Right atrium auricular region (tissue), 2 donors: ENCODE measurements at places on chromosomes 5 and 9.
A peak's percentile ranks its signal among the peaks of the same experiment; 100 is the strongest.

GRCh38 chr9:96383165-96383942, at the start of gene SLC35D2:
SLC35D2 (minus strand) TSS chr9:96383711; CDS start chr9:96383634, 77 bp downstream.
- H3K36me3 ChIP-seq, result no peaks in the 10 kb centered on the region
- peak within 1 kb of the TSS; percentile 82 for H3K4me3 ChIP-seq
- DNase-seq, result no peak
- peaks cover 25% of the 10 kb centered on the region for H3K4me1 ChIP-seq
- no peaks in the 10 kb centered on the region for H3K27me3 ChIP-seq

- H3K36me3 ChIP-seq, result no peaks in the 10 kb centered on the region
- no peaks in the 10 kb centered on the region for H3K27me3 ChIP-seq
- H3K4me3 ChIP-seq, result no peak overlapping the region
- no peak overlapping the region for H3K27ac ChIP-seq
Observed at GRCh38 chr9:99349870-99350269, 127.8 kb downstream of the SEC61B start.

DNA sequence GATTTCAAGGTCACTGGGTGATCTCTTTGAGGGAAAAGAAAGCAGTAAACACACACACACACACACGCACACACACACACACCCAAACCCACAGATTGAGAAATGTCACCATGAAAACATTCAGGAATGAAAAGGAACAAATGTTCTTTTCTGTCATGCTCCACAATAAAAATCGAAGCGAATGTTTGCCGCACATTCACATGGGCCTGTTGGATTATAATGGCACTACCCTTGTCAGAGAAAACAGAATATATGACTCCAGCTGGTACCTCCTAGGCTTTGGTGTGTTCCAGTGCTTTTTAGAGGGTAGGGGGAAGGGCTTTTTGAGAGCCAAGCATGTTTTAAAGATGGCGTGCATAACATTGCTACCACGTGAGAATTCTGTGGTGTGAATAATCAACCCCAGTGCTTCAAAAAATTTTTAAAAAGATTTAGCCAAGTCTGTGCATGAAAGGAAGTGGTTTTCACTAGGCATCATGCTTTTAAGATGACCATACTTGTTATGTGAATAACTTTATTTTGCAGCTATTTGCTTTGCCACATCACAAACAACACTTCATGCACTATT, 120.8 kb upstream of the ZNF608 start:
- peak overlapping the region; percentile 69 for H3K27ac ChIP-seq
- no peak for DNase-seq
- no peak overlapping the region for H3K4me3 ChIP-seq
- no peaks in the 10 kb centered on the region for H3K27me3 ChIP-seq
- no peaks in the 10 kb centered on the region for H3K4me1 ChIP-seq

- H3K27me3 ChIP-seq, result no peaks in the 10 kb centered on the region
- no peak overlapping the region for H3K4me3 ChIP-seq
- no peak overlapping the region for H3K27ac ChIP-seq
- no peaks in the 10 kb centered on the region for H3K4me1 ChIP-seq
- DNase-seq, result no peak
Observed at GRCh38 chr5:124021776-124022175, 509.8 kb downstream of the CSNK1G3 start.

DNA sequence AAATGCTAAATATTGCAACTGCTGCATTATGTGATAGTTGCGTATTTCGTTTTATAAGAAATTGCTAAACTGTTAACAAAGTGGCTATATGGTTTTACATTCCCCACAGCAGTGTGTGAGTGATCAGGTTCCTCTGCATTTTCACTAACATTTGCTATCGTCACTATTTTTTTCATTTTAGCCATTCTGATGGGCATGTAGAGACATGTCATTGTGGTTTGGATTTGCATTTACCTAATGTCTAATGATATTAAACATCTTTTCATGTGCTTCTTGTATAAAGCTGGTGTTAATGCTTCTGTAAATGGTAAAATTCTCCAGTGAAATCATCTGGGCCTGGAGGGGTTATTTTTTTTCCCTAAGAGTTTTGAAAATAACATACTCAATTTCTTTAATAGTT, 61.6 kb downstream of the ERCC6L2 start:
- no peak overlapping the region for H3K4me3 ChIP-seq
- H3K36me3 ChIP-seq, result peaks cover 45% of the 10 kb centered on the region
- no peaks in the 10 kb centered on the region for H3K4me1 ChIP-seq
- no peak overlapping the region for H3K27ac ChIP-seq
- no peaks in the 10 kb centered on the region for H3K27me3 ChIP-seq

- no peaks in the 10 kb centered on the region for H3K36me3 ChIP-seq
- peaks cover 26% of the 10 kb centered on the region for H3K4me1 ChIP-seq
- H3K27ac ChIP-seq, result peak overlapping the region; percentile 57
- H3K27me3 ChIP-seq, result no peaks in the 10 kb centered on the region
Observed at GRCh38 chr9:35341585-35341984, 148.3 kb upstream of the RUSC2 start.

DNA sequence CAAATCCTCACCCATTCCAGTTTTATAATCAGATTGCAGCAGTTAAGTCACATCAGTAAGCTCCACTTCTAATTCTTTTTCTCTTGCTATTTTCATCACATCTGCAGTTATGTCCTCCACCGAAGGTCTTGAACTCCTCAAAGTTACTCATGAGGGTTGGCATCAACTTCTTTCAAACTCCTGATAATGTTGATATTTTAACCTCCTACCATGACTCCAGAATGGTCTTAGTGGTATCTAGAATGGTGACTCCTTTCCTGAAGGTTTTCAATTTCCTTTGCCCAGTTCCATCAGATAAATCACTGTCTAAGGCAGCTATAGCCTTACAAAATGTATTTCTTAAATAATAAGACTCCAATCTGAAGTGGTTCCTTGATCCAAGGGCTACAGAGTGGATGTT, 53.8 kb upstream of the EDIL3 start:
- H3K4me3 ChIP-seq, result no peak overlapping the region
- no peak overlapping the region for H3K27ac ChIP-seq
- H3K4me1 ChIP-seq, result no peaks in the 10 kb centered on the region
- no peaks in the 10 kb centered on the region for H3K36me3 ChIP-seq
- DNase-seq, result no peak

DNA sequence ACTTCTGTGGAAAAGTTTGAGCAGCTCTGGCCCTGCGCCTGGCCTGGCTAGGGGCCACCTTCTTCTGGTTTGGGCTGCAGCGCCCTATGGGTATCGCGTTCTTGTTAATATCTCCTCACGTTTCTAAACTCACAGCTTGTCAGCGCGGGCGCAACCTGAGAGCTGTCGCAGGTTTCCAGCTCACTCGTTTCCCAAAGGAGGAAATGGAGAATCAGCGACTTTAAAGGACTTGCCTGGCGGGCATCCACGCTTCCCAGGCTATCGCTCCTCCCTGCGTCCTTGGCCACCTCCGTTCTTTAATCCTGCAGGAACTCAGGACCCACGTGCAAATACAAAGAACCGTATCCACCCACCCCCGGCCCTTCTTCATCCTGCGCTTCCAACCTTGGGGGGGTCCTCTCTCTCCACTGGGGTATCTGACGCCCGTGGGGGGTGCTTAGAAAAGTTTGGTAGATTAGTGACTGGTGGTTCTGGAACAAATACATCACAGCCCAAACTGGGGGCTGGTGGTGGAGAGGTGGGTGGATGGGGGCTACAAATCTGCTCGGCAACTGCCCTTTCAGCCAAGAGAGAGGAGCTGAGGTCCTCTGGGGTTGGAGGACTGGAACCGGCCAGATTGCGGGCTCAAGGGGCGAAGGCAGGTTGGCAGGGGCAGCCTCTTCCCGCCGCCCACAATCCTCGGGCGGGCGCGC, 578 bp upstream of the PSAT1 start:
- DNase-seq, result peak; percentile 61
- H3K36me3 ChIP-seq, result no peaks in the 10 kb centered on the region
- peaks cover 4% of the 10 kb centered on the region for H3K27me3 ChIP-seq
- H3K4me1 ChIP-seq, result peaks cover 26% of the 10 kb centered on the region
- peak overlapping the region; percentile 22 for H3K27ac ChIP-seq

DNA sequence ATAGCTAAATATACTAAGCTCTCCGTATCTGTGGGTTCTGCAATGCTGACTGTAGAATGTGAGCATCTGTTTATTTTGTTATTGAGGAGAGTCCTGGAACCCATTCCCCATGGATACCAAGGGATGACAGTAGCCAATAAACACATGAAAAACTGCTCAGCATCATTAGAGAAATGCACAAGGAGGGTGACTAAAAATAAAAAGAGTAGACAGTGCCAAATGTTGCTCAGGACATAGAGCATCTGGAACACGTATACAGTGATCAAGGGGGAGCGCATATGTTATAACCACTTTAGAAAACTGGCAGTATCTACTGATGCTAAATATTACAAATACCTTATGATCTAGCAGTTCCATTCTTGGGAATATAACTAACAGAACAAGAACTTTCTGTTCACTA, 31.0 kb downstream of the MARCHF6 start:
- peaks cover 30% of the 10 kb centered on the region for H3K36me3 ChIP-seq
- H3K27ac ChIP-seq, result no peak overlapping the region
- H3K27me3 ChIP-seq, result no peaks in the 10 kb centered on the region

DNA sequence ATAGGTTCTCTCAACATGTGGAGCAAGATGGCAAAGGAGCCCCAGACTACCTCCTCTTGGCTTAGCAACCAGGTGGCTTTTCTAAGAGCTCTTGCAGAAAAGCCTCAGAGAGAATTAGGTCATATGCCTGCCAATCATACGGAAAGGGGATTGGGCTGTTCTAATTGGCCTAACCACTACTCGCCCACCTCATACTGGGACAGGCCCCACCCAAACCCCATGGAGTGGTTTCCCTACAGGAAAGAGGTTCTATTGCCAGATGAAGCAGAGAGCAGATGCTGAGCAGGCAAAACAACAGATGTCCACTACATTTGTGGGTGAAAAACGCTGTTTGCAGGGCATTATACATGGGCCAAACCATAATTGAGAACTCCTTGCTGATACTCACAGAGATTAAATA, 29.0 kb downstream of the ABLIM3 start:
- H3K27ac ChIP-seq, result peak overlapping the region; percentile 5
- H3K4me3 ChIP-seq, result no peak overlapping the region
- H3K4me1 ChIP-seq, result peaks cover 64% of the 10 kb centered on the region

DNA sequence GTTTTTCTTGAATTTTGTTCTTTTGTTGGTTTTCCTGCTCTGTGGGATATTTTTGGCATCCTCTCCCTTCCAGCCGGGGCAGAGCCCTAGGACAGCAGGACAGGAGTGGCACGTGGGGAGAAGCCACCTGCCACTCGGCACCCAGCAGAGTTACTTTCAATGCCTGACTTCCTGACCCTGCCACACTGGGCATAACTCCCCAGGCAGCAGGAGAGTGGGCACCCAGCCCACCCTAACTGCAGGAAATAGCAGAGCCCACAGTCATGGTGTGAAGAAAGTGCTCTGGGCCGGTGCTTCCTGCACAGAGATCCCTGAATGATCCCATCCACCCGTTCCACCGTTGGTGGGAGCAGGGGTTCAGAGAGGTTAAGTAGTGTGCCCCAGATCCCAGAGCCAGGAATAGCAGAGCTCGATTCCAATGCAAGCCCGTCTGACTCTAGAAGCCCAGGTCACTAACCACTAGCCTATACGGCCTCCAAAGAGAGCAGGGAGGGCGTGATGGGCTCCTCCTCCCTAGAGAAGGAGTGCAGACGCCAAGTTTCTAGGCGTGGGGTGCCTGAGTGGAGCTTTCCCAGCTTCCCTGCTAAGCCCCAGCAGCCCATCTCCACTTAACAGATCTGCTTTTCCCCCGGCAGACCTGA, 8.1 kb upstream of the NUP214 start:
- H3K4me3 ChIP-seq, result no peak overlapping the region
- no peaks in the 10 kb centered on the region for H3K4me1 ChIP-seq
- peak; percentile 57 for DNase-seq
- H3K36me3 ChIP-seq, result peaks cover 13% of the 10 kb centered on the region
- H3K27ac ChIP-seq, result peak overlapping the region; percentile 46

- no peaks in the 10 kb centered on the region for H3K4me1 ChIP-seq
- H3K27ac ChIP-seq, result peak overlapping the region; percentile 82
- H3K4me3 ChIP-seq, result no peak overlapping the region
- no peaks in the 10 kb centered on the region for H3K36me3 ChIP-seq
- H3K27me3 ChIP-seq, result no peaks in the 10 kb centered on the region
- DNase-seq, result no peak
Observed at GRCh38 chr5:124795829-124796228, 49.4 kb upstream of the ZNF608 start.

DNA sequence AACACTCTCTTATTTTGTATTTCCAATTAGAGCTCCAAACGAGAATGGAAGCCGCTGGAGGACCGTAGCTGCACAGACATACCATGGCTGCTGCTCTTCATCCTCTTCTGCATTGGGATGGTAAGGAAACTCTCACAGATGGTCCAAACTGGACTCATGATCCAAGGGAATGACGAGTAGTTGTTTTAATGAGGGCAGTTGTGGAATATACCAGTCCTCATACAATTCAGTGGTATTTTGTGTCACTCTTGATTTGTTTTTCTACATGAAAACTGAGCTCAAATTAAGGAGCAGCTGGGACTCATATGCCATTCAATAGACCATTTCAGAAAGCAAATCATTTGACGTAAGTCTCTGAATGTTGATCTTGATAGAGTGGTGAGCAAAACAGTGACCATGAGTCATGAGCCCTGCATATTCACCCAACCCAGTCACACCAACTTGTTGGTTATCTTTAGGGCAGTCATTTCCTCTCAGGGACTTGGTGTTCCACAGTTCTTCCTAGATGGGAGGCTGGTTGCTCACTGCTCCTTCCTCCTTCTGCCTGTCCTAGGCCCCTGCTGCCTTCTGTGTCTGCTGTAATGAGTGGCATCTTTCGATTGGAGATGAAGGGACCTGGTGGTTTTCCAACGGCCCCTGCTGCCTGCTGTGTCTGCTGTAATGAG, 54.9 kb downstream of the SLC44A1 start:
- H3K4me3 ChIP-seq, result no peak overlapping the region
- no peaks in the 10 kb centered on the region for H3K27me3 ChIP-seq
- H3K4me1 ChIP-seq, result no peaks in the 10 kb centered on the region
- H3K36me3 ChIP-seq, result peaks cover 16% of the 10 kb centered on the region

DNA sequence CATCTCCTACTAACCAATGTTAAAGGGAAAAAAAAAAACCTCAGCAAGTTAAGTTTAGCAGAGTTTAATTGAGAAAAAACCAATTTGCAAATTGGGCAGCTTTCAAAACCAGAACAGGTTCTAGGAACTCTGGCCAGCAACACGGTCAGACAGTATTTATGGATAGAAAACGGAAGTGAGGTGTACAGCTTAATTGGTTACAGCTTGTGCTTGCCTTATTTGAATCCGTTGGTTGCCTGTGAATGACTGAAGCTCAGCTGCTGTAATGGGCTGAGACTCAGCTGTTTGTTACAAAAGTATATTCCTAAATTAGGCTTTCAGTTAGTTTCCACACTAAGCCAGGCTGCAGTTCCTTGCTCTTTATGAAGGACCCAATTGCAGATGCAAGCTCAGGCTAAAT, 217.0 kb downstream of the SREK1 start:
- H3K27ac ChIP-seq, result peak overlapping the region; percentile 63
- DNase-seq, result no peak
- H3K4me3 ChIP-seq, result no peak overlapping the region
- H3K4me1 ChIP-seq, result no peaks in the 10 kb centered on the region
- no peaks in the 10 kb centered on the region for H3K27me3 ChIP-seq
- peaks cover 11% of the 10 kb centered on the region for H3K36me3 ChIP-seq

DNA sequence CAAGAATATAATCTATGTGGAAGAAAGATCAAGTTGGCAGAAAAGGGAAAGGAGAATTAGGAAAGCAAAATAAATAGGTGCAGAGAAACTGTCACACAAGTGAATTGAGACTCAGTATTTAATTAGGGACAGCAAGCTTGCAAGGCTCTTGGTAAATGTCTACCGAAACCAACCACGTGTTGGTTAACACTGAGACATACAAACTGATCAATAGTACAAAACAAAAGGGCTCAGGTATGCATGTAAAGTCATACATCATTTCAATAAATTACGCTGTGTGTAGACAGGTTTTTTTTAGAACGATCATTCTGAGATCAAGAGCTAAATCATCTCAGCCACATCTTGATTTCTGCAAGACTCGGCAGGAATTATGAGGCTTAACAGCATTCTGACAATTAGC, 225.4 kb downstream of the EBF1 start:
- H3K4me3 ChIP-seq, result no peak overlapping the region
- no peak overlapping the region for H3K27ac ChIP-seq
- no peaks in the 10 kb centered on the region for H3K27me3 ChIP-seq
- H3K4me1 ChIP-seq, result peaks cover 50% of the 10 kb centered on the region
- H3K36me3 ChIP-seq, result no peaks in the 10 kb centered on the region
